ENCODE measurements at places on chromosomes 4 and X. TPM values are rescaled to one million over a fixed set of nuclear protein-coding genes. Genes with fewer than 3 reads are reported as not detected.

PQBP1 gene
- 120 TPM for total RNA-seq

TNIP2 gene
- total RNA-seq, result 25.4 TPM

GRCh38 chr4:156146571-156146970, 192.9 kb upstream of the CTSO start:
- DNase-seq, result no peak

DNA sequence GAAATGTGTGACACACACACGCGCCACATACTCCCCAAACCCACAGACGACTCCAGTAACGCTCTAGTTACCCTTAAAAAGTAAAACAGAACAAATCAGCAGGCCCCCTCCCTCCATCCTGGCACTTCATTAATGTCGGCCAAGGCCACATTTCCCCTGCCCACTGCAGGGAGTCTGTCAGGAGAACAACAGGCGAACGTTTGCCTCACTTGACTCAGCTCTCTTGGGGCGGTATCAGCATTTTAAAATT, 671 bp upstream of the FHIP1A start:
- DNase-seq, result no peak

DNA sequence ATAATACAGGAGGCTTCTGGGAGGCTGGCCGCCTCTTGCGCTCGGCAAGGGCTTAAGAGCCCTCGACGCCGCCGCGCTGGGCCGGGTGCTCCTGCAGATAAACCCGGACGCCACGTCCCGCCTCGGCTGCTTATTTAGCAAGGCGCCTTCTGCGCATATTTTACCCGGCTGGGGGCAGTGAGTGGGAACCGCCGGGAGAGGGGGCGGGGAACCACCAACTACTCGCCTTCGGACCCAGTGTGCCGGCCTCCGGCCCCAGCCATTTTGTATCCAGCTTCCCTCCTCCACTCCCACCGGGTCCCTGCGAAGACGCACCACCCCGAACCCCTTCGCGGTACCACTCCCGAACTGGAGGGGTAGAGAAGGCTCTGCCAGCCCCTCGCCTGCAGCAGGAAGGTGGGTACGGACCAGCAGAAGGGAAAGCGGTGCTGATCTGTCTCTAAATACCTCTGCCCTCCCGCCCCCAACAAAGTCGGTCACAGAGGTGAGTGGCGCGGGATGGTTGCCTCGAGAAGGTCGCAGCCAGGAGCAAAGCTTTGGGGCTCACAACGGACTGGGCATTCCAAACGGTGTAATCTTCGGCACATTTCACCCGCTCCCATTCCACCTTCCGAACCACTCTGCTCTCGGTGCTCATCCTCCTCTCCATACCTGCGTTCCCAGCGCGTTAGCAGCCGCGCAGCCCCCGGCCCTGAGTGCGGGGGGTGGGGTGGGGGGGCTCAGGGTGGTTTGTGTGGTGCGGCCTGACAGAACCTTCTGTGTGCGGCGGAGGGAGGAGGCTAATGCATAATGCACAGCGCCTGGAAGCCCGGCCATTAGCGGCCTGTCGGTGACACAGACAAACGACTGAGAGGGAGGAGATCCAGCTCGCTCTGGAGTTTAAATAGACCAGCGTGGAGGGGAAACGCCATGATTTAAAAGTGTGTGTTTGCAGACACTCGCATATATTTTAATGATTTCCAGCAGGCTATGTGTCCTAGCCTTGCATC, 4.9 kb upstream of the BCOR start:
- DNase-seq, result no peak

DNA sequence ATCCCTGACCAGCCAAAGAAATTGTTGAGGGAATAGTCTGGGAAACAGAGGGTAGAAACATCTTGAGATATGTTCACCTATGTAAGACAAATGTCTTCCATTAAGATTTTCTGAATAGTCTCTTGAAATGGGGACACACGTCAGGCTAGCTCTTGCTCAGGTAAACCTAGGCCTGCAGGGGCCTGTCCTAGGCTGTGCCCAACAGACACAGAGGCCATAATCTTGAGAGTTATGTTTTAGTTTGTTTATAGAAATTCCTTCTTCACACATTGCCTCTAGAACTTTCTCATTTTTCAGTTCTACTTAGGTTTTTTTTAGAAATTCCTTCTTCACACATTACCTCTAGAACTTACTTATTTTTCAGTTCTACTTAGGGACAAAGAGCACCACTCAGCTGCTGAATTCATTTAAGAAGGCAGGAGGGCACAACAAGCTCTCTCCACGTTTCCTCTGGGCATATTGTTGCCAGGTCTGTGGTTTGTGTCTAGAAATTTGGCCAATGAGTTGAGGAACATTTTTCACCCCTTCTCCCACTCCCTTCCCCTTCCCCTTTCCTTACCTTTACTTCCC, 94.9 kb downstream of the ARHGAP24 start:
- DNase-seq, result no peak

- DNase-seq, result no peak
These were observed 17.6 kb downstream of the MAGEA8 start for GRCh38 chrX:149898554-149898953.

DNA sequence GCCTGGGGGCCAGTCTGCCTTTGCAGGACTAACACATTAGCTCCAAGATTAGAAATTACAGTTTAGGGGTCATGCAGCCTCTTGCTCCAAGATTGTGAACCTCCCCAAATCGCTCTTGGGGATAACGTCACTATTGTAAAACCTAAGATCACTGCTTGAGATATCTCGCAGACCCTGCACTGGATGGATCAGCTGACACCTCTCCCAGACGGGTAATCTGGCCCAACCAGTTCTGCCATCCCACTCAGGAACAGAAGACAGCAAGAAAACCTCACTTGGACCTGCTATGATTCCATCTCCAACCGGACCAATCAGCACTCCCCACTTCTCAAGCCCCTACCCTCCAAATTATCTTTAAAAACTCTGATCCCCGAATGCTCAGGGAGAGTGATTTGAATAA, 431.2 kb downstream of the GPM6A start:
- DNase-seq, result no peak

DNA sequence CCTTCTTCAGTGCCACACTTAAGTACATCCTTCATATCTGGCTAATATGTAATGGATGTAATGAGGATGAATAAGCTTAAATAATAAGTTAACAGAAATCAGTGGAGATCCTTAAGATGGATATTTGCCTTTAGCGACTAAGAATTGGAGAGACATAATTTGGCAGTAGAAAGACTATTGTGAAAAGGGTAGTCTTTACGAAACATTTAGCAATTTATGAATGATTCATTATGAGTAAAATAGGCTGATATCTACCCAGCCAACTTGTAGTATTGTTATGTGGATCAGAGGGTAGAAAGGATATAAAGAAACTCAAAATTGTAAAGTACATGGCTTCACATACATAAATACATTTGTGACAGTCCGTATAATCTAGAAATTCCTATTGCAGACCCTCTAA, 2371.8 kb downstream of the PCDH7 start:
- no peak for DNase-seq

DNA sequence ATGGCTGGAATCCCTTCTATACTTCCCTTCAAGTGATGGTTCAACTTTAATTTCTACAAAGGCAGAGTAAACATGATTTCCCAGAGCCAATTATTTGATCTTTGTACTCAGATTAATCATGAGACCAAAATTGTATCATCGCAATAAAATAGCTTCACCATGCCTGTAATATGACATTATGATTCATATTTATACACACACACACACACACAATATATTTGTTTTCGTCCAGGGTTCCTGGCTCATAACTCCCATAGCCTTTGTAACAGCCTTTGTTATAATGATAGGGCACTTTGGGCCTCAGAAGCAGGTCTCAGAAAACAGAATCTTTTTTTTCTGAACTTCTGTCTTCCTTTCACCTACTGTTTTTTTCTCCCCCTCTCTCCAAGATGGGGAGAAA, 270.6 kb downstream of the ADGRA3 start:
- DNase-seq, result no peak

DNA sequence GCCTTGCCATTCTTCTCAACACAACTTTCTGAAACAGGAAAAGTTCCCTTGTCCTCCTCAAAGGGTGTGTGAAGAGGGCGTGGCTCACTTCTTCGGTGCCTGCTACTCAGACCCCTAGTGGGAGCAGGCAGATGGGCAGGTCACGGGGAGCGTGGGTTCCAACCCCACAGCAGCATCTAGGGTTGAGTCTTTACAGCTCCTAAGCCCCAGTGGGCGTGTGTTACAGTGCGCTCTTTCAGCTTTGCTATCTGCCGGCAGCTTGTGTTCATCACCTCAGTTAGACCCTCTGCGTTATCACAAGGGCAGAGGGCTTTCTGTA, 57.5 kb upstream of the KLF3 start:
- no peak for DNase-seq

DNA sequence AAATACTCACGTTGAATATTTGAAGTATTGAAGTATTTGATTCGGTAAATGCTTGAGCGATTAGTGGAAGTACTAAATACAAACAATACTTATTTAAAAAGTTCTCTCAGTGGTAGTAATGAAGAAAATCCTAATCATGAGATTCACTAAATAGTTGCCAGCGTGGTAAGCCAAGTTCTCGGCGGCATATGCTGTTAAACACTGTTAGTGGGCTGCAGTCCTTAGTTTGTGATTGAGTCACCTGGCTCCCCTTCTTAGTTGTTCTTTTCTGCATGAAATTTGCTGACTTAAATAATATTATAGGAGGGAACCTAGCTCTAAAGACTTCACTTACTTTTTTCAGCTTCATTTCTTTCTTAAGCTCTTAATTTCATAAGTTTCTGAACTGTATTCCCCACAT, 51.4 kb downstream of the STIM2 start:
- DNase-seq, result no peak

- DNase-seq, result no peak
These were observed 223.4 kb downstream of the SHROOM3 start for GRCh38 chr4:76658231-76659102.
